Stimulated activated CD8-positive, alpha-beta memory T cell treated with anti-CD3 and anti-CD28 coated beads, Interleukin-15, amount 100 ng/mL, for 4 hours (primary cell): ENCODE measurements at places on chromosomes 7 and 10.

DNA sequence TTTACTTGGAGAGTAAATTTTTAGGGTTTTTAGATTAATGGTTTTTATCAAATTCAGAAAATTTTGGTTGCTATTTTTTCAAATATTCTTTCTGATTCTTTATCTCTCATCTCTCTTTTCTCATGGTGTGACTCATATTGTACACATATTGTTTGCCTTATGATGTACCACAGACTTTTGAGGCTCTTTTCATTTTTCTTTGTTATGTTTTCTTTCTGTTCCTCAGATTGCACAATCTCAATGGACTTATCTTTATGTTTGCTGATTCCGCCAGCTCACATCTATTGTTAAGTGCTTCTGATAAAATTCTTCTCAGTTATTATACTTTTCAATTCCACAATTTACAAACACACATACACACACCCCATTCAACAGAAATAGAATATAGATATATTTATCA is 168.2 kb upstream of the IGFBP3 start:
- no peak for DNase-seq

GRCh38 chr10:32937911-32938424 is 20.1 kb downstream of the ITGB1 start:
- DNase-seq, result no peak

GRCh38 chr7:54882694-54883093 is 123.7 kb upstream of the SEC61G start:
- DNase-seq, result no peak

DNA sequence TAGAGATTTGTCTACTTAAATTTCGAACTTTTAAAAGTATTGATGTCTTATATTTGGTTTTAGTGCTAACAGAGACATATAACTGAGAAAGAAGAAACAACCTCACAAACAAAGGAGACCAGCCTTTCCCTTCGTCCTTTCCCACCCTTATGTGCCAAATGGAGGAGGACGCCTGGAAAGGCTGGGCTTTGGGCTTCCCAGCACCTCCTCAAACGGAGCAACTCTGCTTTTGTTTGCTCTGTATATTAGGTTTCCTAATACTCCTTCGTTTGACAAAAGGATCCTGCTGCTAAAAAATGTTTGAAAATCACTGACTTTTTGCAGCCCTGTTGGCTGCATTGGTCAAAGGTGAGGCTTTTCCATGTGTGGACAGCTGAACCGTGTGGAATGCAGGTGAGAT is 471.8 kb downstream of the SORCS3 start:
- no peak for DNase-seq

- no peak for DNase-seq
Observed at GRCh38 chr7:41244246-41244645, 458.6 kb downstream of the INHBA start.

- no peak for DNase-seq
Observed at GRCh38 chr10:19728376-19728775, 87.9 kb upstream of the PLXDC2 start.
